ENCODE measurements at places on chromosomes 2 and 18.

DNA sequence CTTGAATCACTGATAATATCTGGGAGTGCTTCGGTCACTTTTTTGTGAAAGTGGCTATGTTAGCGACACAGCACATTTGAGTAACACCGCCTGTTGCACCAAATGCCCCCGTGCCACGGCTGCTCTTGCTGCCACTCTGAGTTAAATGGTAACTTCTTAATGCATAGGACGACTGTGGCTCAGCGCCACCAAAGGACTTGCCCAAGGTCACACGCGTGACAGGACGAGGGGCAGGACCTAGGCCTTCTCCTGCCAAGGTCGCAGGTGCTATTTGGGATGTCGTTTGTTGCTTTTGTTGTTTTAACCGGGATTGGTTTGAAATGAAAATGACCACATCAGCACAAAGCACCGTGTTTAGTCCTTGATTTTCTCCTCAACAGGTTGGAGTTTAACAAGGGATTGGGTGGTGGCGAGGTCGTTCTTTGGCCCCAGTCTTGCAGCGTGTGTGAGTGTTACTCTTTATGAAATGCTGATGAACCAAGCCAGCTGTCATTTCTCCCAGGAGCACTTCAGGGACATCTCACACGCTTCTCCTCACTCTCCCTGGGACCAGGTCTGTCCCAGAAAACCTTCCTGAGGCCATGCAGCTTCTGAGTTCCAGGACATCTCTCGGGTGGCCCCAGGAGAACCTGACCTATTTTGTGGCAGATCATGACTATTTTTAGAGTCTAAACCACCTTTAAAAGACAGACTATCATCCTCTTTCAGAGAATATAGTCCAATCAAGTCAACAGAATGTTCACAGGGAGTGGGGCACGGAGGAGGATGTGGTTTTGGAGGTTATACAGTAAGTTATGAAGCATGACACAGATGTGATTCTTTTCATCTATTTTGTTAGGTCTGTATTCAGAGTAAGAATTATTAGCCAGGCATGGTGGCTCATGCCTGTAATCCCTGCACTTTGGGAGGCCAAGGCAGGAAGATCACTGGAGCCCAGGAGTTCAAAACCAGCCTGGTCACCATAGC is 49.9 kb downstream of the MTCL1 start:
- no peak for DNase-seq

GRCh38 chr2:61295981-61296380 is 134.0 kb downstream of the C2orf74 start:
- no peak for DNase-seq

- DNase-seq = no peak
These were observed 1659.8 kb upstream of the CELF4 start for GRCh38 chr18:39225373-39225772.

- no peak for DNase-seq
These were observed 4.2 kb upstream of the PROC start for GRCh38 chr2:127413782-127414637.

GRCh38 chr2:75545922-75546321 is 14.8 kb downstream of the EVA1A start:
- no peak for DNase-seq

DNA sequence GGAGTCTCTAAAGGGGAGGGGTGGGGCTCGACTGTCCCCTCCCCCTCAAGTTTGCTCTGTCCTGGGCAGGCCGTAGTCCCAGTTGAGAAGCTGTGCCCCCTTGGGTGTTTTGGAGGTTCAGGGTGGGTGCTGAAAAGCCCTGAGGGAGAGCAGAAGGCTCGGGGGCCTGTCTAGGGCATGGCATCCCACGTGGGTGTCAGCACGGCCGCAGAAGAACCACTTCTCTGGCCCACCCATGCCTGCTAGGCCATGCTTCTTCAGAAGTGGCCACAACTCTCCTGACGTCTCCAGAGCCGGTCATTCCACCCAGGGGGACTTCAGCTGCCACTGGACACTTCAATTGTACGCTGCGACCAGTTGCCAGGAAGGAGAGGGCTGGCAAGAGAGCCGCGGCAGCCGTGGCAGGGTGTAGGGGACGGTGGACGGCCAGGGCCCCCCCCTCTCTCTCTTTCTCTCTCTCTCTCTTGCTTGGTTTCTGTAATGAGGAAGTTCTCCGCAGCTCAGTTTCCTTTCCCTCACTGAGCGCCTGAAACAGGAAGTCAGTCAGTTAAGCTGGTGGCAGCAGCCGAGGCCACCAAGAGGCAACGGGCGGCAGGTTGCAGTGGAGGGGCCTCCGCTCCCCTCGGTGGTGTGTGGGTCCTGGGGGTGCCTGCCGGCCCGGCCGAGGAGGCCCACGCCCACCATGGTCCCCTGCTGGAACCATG is at the start of gene INPP5D:
Gene INPP5D (plus strand): TSS at position 546 of the 704 bp plus-strand sequence. CDS start 137 bp downstream, at position 683.
- DNase-seq = no peak

DNA sequence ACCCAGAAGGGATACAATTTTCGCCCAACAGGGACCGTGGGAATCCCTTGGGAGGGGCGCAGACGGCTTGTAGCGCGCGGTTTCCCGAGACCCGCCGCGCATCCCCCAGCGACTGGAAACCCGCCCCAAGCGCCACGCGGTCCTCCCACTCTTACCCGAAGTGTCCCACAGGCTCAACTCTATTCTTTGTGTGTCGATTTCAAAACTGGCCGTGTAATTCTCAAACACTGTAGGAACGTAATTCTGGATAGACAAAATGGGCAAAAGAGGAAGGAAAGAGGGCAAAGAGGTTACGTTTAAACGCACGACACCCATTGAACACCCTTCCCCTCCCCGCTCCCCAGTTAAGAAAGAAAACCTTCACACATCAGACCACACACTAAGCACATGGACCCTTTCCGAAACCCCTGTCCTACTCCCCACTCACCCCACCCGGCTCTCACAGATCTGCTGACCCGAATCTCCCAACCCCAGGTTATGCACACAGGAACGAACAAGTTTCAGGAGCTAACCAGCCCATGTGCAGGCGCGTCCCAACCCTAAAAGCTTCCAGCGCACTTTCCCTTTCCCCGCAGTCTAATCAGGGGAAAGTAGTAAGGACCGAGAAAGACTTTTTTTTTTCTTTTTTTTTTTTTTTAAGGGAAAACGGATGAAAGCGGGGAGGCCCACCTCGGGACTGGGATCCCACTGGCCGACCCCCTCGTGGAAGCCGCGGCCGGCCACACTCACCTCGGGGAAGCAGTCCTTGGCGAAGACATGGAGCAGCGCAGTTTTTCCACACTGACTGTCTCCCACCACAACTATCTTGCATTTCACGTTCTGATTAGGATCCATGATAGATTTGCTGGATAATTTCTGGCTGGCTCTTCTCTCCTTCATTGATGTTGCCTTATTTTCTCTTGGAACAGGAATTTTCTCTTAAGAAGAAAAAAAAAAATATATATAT is 655 bp downstream of the RND3 start:
- peak; percentile 49 for DNase-seq

- no peak for DNase-seq
These were observed 16.5 kb downstream of the CLK1 start for GRCh38 chr2:200847939-200848338.

GRCh38 chr2:60385648-60386047 is 167.8 kb downstream of the BCL11A start:
- DNase-seq = no peak

DNA sequence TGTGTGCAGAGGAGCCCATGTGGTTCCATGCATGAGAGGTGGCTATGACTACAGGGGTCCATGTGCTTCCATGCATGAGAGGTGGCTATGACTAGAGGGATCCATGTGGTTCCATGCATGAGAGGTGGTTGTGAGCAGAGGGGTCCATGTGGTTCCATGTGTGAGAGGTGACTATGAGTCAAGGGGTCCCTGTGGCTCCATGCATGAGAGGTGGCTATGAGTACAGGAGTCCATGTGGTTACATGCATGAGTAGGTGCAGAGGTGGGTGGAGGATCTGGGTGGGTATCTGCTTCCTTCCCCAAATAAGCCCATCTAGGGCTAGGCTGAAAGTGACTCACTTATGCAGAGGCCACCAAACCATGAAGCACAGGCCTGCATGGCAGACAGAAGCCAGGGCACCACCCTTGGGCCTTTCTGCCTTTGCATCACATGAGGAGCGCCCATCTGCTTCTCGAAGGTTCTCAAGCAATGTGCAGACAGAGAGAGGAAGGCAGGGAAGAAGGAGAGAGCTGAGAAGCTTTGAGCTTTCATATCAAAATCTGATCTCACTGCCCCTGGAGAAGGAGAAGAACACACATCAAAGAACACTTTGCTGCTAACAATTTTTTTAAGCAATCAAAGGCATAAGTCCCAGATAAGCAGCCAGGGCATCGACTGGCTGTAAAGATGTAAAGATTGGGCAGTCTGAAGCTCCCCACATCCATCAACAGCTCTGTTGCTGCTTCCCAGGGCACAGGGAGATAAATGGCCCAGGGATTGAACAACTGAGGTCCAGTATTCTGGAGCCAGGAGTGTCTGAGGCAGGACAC is 137.6 kb downstream of the TNS1 start:
- DNase-seq = no peak

- no peak for DNase-seq
These were observed 124.1 kb upstream of the CDH19 start for GRCh38 chr18:66727991-66728390.

- DNase-seq = no peak
These were observed 11.3 kb upstream of the VRK2 start for GRCh38 chr2:58035352-58035751.

DNA sequence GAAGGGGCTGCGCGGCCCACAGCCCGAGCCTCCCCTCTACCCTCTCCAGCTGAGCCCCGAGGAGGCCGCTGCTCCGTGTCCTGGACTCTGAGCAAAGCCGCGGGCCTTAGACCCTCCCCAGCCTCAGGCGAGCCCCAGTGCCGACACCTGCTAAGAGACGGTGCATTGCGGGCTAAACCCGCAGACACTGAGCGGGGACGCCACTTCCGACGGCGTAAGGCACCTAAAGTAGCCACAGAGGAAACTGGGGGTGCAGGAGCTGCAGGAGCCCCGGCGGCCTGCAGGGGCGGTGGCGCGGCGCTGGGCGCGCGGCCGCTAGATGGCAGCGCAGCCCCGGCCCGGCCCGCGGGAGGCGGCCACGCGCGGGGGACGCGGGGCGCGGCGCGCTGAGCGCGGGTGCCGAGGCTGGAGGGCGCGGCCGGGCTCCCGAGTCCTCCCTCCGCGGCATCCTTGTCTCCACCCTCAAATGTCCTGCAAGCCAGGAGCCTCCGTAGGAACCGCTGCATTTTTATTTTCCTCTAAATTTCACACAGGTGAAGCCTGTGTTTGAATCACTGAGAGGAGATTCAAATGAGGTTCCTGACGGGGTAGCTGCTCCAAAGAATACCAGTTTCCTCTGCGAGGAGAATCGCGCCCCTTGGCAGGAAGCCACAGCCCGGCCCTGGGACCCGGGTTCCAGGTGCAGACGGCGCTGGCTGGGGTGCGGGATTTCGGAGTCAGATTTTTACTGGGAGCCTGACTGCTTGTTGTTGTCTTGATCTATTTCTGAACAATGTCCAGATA is 650.5 kb downstream of the GALR1 start:
- peak; percentile 46 for DNase-seq

GRCh38 chr2:130824492-130825061 is 12.1 kb upstream of the ARHGEF4 start:
- no peak for DNase-seq

GRCh38 chr2:160347269-160347863 is 146.2 kb downstream of the RBMS1 start:
- DNase-seq = no peak

- DNase-seq = no peak
These were observed 3.7 kb upstream of the CRYBA2 start for GRCh38 chr2:218996937-218997336.

DNA sequence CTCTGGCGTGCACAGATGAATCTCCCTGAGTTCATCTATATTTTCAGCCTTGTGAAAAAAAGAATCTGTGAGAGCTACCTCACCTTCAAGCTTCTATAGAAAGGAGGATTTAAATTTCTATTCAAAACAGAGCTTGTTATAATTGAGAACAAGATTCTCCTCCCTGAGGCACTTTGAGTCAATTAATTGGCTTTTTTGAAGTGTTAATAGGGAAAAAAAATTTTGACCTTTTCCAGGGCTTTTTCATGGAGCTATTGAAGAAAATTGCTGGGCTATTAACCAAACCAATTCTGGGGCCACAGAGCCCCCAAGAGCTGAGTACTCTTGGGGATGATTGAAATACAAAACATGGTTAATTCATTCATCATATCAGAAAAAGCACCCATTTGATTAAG is 225.1 kb downstream of the CMPK2 start:
- no peak for DNase-seq

- no peak for DNase-seq
These were observed 946.0 kb upstream of the CHAC2 start for GRCh38 chr2:52821631-52822030.

DNA sequence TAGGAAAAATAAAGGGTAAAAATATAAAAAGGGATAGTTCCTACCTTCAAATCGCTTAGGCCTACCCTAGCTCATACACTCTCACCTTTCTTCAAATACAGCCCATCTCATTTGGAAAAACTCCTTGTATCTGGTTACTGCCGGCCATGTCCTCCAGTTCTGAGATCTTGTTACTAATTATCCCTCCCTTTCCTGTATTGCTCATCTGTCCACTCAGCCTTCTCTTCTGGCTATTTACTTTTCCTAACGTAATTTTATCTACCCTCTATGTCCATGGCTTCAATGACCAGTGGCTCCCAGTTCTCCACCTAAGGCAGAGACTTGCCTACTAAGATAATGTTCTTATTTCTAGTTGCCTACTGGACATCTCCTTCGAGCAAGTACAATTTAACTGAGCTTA is 342.9 kb upstream of the ACVR2A start:
- no peak for DNase-seq

- no peak for DNase-seq
These were observed 370.4 kb downstream of the SOCS6 start for GRCh38 chr18:70659036-70659925.

DNA sequence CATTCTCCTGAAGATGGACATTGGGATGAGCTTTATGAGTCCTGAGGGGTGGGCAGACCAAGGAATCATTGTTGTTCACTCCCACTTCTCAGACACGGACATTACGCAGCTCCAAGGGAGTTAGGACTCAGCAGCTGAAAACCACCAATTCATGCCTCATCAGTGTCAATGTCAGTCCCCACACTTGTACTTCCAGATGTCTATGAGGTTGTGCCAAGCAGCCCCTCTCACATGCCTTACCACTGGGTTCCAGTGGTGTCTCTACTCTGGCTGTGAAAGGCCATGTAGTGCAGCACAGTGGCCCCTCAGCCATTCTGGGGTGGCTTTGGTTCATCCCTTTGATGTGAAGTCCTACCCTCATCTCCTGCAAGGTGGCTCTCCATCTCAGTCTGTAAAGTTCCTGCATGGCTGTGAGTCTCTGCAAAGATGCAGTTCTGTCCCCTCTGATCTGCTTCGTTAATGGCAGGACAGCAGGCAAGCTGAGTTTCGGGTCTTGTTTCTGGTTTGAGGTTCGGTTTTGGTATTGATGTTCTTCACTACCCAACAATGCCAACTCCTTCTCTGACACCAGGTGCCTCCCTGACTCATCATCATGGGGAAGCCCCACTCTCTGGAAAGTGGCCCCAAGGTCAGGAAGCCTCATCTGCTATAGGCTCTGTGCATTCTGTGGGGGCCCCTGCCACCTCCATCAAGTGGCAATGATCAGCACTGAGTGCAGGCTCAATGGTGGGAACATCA is 14.0 kb upstream of the COL6A3 start:
- no peak for DNase-seq

DNA sequence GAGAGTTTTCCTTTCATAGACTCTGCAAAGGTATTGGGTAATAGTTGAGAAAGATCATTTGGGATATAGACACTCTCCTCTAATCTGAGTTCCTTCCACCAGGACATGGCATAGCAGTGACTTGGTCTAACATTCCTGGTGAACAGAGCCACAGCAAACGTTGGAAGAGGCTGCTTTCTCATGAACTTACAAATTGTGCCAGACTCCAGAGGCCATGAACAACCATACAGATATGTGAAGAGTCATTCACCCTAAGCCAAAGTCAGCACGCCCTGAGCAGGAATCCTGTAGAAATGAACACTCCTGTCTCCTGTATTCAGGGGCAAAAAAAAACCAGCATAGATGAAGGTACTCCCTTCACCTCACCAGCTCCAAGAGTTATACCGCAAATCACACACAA is 152.8 kb downstream of the TMEM18 start:
- DNase-seq = no peak

All from T47D (cell line).